ENCODE measurements at places on chromosomes 7 and 10.

GRCh38 chr7:102859084-102859798 is 53.6 kb upstream of the LRRC17 start:
- no peak for ATAC-seq

DNA sequence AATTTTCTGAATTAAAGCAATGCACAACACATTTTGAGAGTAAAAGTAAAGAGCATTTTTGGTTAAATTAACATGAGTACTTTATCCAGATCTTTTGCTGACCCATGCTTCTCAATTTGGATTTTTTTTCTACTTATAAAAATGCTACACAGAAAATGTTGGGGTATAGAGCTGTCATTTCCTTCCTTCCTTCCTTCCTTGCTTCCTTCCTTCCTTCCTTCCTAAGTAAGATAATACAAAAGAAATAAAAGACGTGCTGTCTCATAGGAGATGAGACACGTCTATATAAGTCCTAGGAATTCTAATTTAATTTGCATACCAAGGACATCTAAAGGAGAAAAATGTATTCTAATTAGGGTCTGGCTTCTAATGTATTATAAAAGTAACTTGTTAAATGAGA is 31.0 kb upstream of the CAV2 start:
- ATAC-seq = no peak

- no peak for ATAC-seq
Observed at GRCh38 chr10:122298598-122299301, 27.7 kb downstream of the BTBD16 start.

- no peak for ATAC-seq
Observed at GRCh38 chr7:128902761-128903585, 7.5 kb downstream of the KCP start.

DNA sequence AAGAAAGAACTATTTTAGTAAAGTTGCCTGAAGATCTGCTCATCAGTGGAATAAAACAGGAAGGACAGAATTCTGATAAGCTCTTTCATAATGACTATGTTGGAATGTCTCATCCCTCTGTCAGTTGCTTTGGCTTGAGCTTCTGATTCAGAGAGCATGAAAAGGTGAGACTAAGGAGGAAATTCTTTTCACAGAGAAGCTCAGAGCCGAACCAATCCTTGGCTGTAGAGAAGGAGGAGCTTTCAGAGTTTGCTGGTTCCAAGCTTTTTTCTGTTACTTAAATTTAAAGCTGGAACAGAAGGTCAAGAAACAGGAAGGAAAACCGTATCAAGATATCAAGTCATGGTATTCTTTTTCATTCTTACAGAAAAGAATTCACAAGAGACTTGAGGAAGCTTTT is 24.0 kb downstream of the GSTO2 start:
- ATAC-seq = no peak

GRCh38 chr7:146136357-146136875 is 19.8 kb downstream of the CNTNAP2 start:
- no peak for ATAC-seq
